ENCODE measurements at places on chromosomes 1 and 21.

DNA sequence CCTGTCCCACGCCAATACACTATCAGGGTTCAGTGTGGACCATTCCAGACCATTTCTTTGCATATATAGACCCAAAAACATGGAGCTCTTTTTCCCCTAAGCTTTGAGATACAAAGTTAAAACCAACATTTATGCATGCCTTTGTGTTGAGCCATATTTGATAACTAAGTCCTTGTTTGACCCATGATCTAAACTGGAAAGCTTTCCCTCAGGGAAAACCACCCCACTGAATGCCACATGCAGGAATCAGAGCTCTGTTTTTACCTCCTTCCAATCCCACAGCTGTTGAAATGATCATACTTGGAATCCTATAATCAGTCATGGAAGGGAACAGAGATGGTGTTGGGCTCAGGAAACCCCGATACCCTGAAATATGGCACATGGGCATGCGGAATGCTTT lies 14.8 kb upstream of the SLC45A1 start:
- DNase-seq, result no peak

DNA sequence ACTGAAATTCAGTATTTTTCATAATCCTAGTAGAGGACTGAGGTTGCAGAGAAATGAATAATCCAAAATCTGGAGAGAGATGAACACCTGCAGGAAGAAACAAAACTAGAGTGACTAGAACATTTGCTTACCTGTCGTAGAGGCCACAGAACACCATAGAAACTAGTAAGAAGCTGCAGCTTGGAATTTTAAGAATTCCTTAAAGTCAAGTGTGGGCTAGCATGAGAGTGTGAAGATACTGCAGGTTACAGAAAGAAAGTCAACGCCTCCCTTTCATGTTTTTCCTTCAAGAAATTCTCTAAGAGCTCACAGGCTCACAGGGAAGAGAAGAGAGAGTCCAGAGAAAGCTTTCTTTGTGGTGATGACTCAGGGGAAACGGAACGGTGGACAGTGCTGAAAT lies 633.7 kb downstream of the LRRIQ3 start:
- DNase-seq, result no peak

GRCh38 chr1:157993147-157993917 lies at the start of gene KIRREL1:
Gene KIRREL1 (plus strand): TSS chr1:157993645. CDS start chr1:157993677, 32 bp downstream.
- no peak for DNase-seq

- DNase-seq, result peak; percentile 34
Measured at GRCh38 chr1:61082311-61083012, at the start of gene NFIA. Gene NFIA (plus strand): TSS chr1:61082561.

- DNase-seq, result no peak
Measured at GRCh38 chr21:42570841-42571387, 57.3 kb downstream of the SLC37A1 start.

Data from CD4-positive, alpha-beta T cell treated with Interleukin-21 for 1 hour (primary cell).